ENCODE measurements at places on chromosomes 1 and 21.

DNA sequence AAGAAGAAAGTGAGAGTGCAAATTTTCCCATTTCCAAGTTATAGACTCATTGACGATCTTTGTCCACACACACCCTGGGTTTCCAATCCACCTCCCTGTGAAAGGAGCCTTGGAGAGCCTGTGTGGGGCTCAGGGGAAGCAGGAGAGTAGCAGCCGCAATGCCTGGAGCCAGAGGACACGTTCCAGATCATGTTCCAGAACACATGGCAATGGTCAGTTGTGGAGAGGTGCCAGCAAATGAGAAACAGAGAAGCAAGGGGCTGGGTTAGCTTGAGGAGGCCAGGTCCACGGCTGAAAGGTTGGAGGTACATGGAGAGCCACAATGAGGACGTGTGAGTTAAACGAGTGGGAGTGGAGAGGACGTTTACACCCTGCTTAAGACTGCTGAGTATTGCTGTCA is 33.0 kb upstream of the SIPA1L2 start:
- DNase-seq: no peak

DNA sequence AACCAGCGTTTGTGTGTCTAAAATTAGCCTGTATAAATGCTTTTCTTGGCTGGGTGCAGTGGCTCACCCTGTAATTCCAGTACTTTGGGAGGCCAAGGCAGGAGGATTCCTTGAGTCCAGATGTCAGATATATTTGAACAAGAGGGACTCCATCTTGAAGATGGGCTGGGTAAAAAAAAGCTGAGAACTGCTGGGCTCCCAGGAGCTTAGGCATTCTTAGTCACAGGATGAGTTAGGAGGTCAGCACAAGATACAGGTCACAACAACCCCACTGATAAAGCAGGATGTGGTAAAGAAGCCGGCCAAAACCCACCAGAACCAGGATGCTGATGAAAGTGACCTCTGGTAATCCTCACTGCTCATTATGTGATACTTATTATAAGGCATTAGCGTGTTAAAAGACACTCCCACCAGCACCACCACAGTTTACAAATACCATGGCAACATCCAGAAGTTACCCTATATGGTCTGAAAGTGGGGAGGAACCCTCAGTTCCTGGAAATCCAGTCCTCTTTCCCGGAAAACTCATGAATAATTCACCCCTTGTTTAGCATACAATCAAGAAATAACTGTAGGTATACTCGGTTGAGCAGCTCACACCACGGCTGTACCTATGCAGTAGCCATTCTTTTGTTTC is 36.2 kb upstream of the ZNF496 start:
- DNase-seq: peak; percentile 53

DNA sequence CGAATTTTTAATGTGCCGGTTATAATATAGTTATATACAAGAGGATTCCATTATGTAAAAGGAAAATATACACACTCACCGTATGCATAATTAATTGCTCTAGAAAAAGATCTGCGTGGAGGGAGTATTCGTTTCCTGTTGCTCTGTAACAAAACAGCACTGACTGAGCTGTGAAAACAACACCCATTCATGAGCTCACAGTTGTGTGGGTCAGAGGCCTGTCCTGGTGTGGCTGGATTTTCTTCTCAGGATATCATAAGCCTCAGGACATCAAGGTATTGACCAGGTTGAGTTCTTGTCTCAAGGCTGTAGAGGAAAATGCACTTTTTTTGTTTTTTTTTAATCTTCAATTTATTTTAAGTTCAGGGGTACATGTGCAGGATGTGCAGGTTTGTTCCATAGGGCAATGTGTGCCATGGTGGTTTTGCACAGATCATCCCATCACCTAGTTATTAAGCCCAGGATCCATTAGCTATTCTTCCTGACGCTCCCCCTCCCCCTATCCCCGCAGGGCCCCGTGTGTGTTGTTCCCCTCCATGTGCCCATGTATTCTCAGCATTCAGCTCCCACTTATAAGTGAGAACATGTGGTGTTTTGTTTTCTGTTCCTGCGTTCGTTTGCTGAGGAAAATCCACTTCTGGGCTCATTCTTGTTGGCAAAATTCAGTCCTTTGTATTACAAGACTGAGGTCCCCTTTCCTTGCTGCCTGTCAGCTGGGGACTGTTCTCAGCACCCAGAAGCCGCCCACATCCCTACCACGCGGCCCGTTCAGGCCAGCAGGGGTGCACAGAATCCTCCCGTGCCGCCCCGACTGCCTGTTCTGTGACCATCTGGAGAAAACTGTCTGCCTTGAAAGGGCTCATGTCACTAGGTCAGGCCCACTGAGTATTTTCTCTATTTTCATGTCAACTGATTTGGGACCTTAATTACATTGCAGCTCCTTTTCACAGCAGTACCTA is 87.4 kb upstream of the ERRFI1 start:
- peak; percentile 85 for DNase-seq

DNA sequence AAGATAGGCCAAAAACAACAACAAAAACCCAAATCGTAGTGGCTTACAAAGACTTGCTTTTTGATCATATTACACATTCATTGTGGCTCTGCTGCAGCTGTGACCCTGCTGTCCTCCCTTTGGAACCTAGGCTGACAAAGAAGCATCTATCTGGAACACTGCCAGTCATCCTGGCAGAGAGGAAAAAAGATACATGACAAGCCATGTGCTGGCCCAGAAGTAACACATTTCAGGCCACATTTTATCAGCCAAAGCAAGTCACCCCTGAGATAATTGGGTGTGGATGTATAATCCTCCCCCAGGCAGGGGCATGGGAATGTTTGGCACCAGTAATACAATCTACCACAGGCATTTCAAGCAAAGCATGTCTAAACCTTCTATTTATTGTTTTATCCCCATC is 37.2 kb upstream of the AGO1 start:
- peak; percentile 1 for DNase-seq

DNA sequence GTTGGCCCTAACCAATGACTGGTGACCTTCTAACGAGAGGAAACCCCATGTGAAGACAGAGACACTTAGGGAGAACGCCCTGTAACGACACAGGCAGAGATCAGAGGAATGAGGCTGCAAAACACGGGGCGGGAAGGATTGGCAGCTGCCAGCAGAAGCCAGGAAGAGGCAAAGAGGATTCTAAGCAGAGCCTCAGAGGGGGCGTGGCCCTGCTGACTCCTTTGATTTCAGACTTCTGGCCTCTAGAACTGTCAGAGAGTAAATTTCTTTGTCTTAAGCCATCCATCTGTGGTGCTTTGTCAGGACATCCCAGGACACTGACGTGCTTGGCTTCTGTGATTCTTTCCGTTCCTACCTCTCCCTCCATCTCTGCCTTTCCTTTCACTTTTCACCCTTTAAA is 79.3 kb downstream of the SH3BGR start:
- DNase-seq: no peak

DNA sequence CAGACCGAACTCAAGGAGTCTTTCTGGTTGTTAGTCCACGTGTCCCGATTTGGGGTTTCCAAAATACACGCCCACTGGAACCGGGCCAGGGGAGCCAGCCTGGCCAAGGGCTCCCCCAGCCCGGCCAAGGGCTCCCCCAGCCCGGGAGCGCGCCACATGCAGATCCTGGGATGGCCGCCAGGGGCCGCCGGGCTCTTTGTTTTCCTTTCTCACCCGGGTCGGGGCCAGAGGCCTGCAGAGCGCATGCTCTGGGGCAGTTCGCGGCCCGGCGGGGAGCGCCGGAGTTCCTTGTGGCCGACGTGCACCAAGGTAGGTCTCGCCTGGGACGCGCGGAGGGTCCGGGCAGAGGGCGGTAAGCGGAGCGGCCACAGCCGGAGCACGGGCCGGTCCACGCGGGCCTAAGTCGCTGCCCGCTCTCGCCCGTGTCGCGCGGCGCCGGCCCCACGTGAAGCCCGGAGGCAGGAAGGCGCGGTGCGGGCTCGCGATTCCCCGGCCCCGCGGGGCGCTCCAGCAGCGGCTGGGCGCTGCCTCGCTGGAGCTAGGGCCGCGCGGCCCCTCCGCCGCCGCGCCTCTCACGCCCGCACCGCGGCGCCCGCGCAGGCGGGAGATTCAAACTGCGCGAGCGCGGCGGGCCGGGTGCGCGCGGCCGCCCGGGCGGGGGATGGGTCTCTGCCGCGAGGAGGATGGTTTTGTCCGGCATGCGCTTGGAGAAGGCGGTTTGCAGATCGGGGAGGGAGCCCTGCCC is 12.3 kb downstream of the RCC1 start:
- DNase-seq: peak; percentile 85

DNA sequence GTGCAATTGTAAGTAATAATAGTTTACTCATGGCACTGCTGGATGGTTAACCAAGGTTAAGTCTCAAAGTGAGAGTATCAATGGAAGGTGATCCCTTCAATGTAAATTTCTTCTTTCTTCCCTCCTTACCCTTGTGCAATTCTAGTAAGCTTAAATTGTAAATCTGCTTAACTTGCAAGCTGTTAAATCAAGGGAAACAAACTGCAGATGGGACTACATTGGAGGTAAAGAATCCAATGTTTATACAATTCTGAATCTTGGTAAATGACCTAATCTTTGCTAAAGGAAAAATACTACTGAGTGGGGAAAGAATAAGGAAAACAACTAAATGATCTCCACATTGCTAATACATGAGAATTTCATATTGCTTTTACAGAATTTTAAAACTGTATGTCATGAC is 6.7 kb upstream of the CD55 start:
- DNase-seq: peak; percentile 61

DNA sequence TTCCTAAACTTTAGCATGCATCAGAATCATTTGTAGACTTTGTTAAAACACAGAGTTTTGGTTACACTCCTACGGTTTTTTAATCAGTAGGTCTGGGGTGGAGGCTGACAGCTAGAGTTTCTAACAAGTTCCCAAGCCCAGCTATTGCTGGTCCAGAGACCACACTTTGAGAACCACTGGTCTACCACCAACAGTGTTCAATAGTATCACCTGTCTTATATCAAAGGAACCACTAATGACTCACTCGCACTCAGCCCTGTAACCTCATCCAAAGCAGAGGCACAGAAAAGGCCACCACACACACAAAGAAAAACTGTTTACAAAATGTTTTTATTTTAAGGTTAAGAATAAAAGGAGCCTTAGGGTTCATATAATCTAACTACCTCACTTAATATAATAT is 68.7 kb downstream of the HIVEP3 start:
- no peak for DNase-seq

- peak; percentile 79 for DNase-seq
These were observed 97.1 kb downstream of the DIRAS3 start for GRCh38 chr1:67953301-67953700.

DNA sequence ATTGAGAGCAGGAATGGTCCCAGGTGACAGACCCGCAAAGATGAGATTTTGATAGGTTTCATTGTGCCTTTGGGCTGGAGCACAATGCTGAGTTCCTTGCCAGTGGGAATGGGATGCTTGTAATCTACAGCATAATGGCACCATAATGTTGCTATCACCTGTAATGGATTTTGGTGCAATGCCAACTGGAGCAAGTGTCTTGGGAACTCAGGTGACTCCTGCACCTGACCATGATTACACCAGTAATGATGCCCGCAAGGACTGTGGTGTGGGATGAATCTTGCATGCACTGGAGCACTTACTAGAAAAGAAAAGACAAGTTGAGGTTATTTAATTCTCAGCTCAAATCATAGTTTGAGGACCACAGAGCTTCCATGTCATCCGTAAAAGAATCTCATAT is 96.7 kb downstream of the PTPRU start:
- DNase-seq: no peak
